Hematopoietic multipotent progenitor cell (in vitro differentiated cells): ENCODE measurements at places on chromosomes 11 and 22.
A peak's percentile ranks its signal among the peaks of the same experiment; 100 is the strongest.

DNA sequence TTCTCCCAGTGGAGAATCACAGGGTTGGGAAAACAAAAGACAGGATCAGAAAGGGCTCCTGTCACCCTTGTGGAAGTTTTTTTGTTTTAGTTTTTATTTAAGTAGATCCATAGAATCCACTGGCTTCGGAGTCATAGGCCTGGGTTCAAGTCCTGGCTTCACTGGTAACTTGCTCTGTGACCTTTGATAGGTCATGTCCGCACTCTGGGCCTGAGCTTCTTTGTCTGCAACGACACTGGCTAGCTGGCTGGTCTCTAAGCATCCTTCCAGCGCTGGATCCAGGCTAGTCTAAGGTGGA is 1.4 kb downstream of the ZFTA start:
- DNase-seq = no peak

DNA sequence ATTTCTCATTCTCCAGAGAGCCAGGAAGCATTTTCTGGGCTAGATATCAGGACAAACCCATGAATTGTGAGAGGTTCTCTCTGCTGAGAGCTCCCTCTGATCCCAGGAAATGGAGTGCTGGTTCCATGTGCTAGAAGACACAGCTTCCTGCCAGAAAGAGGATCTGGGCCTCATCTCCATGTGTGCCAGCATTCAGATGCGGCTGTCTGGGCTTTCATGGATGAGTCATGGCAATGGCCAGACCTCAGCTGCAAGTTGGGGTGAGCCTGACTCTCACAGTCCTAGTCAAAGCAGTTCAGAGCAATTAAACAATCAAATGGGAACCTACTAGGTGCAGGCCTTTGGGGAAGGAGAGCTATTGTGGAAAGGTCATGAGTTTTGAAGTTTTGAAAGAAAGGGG is 82.3 kb upstream of the EED start:
- DNase-seq = no peak

- no peak for DNase-seq
These were observed 10.8 kb downstream of the SNX19 start for GRCh38 chr11:130905512-130905911.

- peak; percentile 48 for DNase-seq
These were observed at the start of gene MAPK11 for GRCh38 chr22:50269970-50270665. MAPK11 (minus strand) TSS chr22:50270380; CDS start chr22:50270292, 88 bp downstream.

GRCh38 chr11:104091281-104092096 is 55.0 kb downstream of the DDI1 start:
- DNase-seq = no peak

DNA sequence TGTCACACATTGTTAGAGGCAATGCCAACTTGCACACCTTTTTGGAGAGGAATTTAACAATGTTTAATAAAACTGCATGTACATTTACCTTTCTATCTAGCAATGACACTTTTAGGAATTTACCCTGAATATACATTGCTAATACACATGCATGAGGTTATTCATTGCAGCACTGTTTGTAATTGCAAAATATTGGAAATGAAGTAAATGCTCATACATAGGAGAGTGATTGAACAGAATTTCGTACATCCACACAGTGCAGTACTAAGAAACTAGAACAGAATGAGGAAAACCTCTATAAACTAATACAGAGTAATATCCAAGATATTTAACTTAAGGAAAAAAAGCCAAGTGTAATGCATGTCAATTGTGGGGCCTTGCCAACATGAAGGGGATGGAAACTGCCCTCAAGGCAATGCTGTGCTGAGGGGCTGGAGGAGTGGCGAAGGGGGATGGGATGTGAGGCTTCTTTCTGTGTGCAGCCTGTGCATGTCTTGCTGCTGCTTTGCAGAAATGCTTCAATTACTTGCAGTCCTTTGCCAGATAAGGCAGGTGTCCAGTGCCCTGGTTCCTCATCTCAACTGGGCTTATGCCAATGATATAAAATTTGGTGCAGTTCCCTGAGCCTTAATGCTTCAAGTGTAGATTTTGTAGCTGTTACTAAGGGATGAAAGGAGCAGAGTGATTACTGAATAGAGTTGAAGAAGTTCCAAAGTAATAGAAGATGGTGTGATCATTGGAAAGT is 96.1 kb downstream of the GRIA4 start:
- no peak for DNase-seq

DNA sequence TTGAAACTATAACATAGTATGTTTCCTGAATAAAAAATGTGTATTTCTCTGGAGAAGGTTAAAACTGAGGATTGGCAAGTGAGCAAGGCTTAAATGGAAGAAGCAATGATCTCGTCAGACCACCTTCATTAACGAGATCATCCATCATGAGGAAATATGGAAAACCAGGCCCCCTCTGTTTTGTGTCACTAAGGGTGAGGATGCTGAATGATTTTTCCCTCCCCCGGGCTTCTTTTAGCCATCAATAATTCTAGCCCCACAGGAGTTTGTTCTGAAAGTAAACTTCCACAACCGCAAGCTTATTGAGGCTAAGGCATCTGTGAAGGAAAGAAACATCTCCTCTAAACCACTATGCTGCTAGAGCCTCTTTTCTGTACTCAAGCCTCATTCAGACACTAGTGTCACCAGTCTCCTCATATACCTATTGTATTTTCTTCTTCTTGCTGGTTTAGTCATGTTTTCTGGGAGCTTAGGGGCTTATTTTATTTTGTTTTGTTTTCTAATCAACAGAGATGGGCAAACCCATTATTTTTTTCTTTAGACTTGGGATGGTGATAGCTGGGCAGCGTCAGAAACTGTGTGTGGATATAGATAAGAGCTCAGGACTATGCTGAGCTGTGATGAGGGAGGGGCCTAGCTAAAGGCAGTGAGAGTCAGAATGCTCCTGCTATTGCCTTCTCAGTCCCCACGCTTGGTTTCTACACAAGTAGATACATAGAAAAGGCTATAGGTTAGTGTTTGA is 5.8 kb upstream of the HBE1 start:
- DNase-seq = peak; percentile 51

- no peak for DNase-seq
These were observed 558.6 kb downstream of the NTM start for GRCh38 chr11:131928992-131929391.

GRCh38 chr11:22666688-22667439 is 453 bp downstream of the GAS2 start:
- no peak for DNase-seq

GRCh38 chr11:42974510-42975179 is 337.2 kb upstream of the API5 start:
- DNase-seq = no peak

DNA sequence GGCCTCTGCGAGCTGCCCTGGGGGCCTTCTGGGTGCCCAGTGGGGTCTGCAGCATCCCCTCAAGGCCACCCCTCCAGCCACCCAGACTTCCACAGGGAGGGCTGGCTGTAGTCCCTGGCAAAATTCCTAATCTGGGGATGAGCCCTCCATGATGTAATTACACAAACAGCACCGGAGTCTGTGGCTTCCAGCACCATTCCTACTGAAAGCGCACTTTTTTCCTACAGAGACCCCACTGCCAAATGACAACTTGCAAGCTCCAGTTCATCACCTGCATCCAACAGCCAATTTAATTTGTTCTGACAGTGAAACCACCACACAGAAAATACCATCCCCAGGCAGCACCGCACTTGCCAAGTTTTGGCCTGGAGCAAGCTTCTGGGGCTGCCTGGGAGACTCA is 70.4 kb downstream of the TRMU start:
- no peak for DNase-seq

DNA sequence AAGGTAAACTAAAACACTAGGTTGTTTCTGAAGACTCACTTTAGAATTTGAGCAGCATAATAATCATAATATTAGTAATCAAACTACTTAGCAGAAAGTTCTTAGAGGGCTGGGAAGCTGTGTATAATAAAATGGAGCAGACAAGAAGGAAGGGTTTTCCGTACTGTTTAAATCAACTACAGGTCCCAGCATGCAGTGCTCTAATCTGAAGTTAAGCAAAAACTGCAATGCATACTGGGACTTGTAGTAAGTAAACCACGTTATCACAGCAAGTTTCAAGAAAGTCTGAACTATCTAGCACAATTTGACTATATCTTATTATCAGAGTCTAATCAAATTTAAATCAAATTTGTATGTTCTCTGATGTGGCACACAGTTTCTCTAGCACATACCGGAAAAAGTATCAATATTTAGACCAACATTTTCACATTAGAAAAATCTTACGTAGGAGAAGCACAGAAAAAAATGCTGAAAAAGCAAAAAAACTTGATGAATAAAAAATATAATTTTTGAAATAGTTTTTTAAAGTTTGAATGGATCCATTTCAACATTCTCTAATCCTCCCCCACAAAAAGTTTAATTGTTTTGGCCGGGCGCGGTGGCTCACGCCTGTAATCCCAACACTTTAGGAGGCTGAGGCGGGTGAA is 8.2 kb downstream of the PHF21A start:
- peak; percentile 71 for DNase-seq

DNA sequence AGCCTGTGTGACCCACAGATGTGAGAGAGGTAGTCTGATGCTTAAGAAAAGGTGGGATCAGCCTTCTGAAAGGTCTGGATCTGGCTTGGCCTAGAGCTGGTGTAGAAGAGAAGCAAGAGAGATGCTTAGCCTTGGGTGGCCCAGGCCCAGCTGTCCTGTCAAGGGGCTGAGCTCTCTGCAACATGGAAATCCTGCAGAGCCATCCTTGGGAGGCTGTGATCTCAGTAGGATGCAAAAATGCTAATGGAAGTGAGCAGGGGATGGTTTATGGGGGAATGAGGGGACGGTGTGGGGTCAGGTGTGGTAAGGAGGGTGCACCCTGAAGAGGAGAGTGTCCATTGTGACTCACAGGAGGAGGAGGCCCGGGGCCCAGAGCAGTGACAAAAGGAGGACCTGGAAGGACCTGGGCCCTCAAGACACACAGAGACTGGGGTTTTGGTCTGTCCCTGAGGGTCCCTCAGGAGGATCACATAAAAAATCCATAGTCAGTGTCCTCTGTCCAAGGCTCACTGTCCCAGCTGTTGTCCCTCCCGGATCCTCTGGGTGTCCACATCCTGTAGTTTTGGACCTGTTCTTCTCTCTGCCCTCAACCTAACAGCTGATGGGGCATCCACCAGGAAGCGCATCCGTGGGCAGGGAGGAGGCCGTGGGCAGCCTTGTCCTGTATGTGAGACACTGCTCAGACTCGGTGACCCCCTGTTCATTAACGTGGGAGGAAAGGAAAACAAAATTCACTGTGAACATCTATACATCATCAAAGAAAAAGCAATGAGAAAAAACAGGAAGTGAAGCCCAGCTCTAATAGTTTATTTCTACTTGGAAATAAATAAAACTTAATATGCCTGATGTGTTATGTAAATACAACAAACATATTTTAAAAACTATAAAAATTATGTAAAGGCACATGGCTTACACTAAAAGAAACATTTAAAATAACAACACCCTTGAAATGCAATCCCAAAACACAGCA is 129.8 kb downstream of the ZNF280B start:
- DNase-seq = no peak

GRCh38 chr11:67031791-67032561 is 9.0 kb downstream of the SYT12 start:
- DNase-seq = no peak

DNA sequence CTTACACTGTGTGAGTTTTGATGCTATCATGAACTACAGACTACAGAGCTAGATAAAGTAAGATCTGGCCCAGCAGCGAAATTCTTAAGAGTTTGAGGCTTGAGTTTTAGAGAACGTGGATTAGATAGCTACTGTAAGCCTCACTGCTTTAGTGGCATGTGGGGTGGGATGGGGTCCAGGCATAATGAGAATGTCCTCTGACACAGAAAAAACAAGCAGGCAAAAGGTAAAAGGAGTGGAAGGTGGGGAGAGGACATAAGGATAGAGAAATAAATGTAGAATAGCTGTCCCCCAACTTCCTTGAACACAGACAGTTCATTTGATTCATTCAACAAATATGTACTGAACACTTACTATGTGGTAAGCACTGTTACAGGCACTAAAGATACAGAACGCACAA is 324.5 kb upstream of the PITPNB start:
- no peak for DNase-seq

GRCh38 chr22:38272373-38273134 is at the start of gene TMEM184B:
TMEM184B (minus strand) TSS chr22:38273010; CDS start chr22:38247961, 25,049 bp downstream.
- peak; percentile 80 for DNase-seq

DNA sequence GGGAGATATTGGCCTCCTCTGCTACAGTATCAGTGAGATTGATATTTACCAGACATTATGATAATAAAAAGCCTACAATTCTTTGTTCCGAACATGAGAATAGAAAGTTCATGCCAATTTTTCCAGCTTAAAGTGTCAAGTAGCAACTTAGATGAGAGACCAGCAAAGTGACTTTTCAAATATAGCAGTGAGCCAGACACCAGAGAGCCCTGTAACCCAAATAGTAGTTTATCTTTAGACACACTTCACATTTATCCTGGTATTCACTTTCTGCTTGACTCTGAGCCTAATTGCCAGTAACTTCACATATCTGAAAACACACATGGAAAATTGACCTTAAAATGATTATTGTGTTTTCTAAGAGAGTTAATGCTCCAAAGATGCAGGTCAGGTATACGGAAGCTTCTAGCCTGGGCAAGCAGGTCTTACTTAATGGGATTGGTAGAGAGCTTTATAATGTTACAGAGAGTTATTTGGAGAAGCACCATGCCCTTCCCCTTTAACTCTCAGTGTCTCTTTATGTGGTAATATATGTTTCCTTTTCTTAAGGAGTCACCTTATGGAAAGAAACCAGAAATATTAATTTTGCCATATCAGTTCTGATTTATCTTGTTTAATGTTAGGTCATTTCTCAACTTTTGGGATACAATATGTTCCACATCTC is 852.3 kb upstream of the CHORDC1 start:
- no peak for DNase-seq

- DNase-seq = no peak
These were observed 14.9 kb upstream of the SLC22A6 start for GRCh38 chr11:62999649-63000048.

- DNase-seq = no peak
These were observed 38.9 kb downstream of the MUC2 start for GRCh38 chr11:1113405-1114201.

GRCh38 chr11:125226706-125227105 is 62.2 kb downstream of the PKNOX2 start:
- DNase-seq = no peak

DNA sequence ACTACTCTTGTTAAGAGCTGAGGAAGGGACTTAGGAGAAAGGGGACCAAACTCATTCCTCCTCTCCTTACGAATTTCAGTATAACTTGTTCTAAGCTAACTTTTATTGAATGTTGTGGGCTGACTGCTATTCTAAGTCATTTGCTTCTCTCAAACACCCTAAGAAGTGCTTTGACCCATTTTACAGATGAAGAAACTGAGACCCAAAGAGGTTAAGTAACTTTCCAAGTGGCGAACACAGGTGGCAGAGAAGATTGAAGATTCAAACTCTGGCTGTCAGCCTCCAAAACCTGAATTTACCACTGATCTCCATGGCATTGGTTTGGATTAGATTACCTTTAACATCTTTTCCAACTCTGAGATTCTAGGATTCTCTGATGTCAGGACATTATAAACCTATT is 52.2 kb downstream of the TIMP3 start:
- no peak for DNase-seq

- no peak for DNase-seq
These were observed 40.3 kb downstream of the PARVG start for GRCh38 chr22:44220727-44221680.

- no peak for DNase-seq
These were observed 64.4 kb upstream of the FGF3 start for GRCh38 chr11:69883292-69884255.

- no peak for DNase-seq
These were observed 34.6 kb downstream of the FAM118A start for GRCh38 chr22:45344334-45344733.
